ENCODE measurements at places on chromosomes 13 and 19.

- DNase-seq = no peak
These were observed 148.6 kb upstream of the ATXN8OS start for GRCh38 chr13:69959046-69959445.

DNA sequence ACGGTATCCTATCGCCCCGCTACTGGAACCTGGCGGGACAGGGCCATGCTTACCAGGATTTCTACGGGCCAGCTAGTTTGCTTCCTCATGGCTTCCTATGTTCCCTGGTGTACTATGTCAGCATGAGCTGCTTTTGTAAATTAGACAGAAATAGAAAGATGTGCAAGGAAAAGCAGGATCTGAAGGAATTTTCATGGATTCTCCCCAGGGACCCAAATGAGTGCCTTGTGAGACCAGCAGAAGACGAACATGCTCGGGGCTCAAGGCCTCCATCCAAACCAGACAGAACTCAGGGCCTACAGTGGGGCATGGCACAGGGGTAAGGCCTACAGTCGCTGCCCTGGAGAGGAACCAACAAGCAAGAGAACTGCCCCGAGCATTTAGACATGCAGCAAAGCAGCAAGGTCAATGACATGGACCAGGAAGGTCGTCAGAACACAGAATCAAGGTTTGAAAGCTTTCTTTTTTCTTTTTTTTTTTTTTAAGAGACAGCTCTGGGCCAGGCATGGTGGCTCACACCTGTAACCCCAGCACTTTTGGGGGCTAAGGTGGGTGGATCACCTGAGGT, 17.3 kb downstream of the EPS15L1 start:
- no peak for DNase-seq

- DNase-seq = no peak
These were observed 12.8 kb upstream of the CERS4 start for GRCh38 chr19:8196271-8196927.

DNA sequence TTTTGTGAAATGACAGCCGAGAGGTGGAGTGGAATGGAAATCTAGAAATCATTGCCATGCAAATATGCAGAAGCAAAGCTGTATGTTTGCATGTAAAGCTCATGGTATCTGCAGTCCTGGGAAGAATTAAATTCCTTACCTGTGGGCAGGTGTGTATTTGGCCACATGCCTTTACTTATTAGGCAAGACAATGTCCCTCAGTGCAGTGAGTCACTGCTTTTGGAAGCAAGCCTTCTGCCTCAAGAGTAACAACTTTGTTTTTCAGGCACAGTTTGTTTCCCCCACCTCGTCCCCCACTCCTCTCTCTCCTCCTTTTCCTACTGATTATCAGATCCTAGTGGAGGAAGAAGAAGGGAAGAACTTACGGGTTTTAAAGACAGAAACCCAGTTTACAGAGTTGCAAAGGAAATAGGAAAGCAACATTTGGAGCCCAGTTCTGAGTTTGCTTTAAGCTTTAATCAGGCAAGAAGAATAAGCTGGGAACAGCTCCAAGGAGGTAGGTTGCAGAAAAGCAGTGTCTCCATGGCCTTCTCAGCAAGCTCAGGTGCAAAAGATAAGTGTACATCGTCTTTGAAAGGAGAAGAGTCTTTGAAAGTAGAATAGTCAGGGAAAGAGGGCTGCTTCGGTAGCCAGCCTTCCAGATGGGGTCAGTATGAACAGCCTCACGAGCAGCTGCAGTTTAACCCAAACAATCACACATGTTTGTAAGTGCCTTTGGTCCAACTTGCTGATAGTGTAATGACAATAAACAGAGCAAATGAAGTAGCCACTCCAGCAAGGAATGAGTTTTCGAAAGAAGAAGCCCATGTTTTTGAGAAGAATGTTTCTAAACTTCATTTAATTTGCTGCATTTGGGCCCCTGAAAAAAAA, 190.1 kb downstream of the KLF5 start:
- no peak for DNase-seq

- no peak for DNase-seq
These were observed 17.2 kb downstream of the LDLR start for GRCh38 chr19:11106477-11106876.

GRCh38 chr19:48249502-48250014, 6.2 kb downstream of the CARD8 start:
- DNase-seq = no peak

GRCh38 chr19:44527554-44527953, 1.9 kb downstream of the CEACAM20 start:
- no peak for DNase-seq

DNA sequence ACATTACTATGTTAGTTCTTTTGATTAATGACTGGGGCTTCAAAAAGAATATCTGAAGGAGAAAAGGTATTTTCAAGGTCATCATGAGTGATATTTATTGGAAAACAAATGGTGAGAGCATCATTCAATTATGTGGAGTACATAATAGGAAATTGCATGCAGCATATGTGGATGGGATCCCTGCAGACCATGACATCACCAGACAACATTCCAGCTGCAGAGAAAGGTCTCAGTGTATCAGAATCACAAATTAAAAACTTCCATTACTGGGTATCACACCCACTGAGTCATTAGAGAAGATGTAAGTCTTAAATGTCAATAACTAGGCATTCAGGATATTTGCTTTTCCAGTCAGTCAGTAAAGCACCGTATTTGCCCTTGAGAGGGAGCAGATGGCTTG, 574.4 kb upstream of the SLC10A2 start:
- DNase-seq = no peak

- no peak for DNase-seq
These were observed 2.1 kb downstream of the CALM3 start for GRCh38 chr19:46603195-46603637.

- no peak for DNase-seq
These were observed at the start of gene CNOT3 for GRCh38 chr19:54137699-54138488. Gene CNOT3 (plus strand): TSS chr19:54137762. CDS start chr19:54142979, 5,217 bp downstream.

DNA sequence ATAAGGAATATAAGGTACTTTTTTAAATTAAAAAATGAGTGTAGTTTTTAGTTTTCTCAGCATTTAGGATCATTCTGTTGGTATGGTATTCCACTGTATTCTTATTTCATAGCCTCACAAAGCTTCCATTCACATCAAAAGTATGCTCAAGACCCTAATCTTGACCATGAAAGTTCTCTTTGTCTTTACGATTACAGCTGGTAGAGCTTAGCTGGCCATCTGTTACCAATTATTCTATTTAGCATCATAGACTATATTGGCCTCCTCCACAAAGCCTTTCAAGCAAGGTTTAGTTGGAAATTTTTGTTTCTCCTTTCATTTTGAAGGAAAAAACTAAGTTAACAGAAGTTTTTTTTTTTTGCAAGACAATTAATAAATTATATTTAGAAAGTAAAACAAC, 245.1 kb downstream of the KCTD12 start:
- DNase-seq = no peak

DNA sequence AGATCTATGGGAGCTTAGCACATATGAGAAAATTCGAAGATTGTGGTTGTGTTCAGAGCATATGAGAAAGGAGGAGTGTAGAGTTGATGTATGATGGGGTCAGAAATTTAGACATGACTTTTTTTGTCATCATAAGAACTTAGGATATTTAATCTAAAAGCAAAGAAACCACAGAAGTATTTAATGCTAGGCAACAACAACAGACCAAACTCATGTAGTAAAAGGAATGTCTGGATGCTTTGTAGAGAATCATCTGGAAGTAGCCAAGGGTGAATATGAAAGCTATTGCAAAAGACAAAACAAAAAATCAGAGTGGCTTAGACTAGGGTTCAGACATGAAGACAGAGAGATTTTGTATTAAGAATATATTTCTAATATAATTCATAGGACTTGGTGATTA, 190.3 kb downstream of the SLITRK1 start:
- DNase-seq = no peak

DNA sequence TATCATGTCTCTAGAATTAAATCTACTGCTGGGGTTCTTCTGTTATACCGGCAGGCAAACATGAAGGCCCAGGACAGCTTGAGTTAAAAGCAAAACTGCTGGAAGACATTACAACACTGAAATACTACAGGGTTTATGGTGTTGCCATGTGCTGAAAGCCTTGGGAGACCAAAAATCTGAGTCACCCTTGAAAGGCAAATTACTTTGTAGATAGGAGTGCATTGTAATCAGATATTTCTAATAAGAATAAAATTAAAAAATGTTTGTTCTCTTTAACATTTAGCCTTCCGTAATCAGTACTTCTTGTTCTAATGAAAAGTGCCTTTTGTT, 181.3 kb downstream of the PCDH9 start:
- DNase-seq = no peak

DNA sequence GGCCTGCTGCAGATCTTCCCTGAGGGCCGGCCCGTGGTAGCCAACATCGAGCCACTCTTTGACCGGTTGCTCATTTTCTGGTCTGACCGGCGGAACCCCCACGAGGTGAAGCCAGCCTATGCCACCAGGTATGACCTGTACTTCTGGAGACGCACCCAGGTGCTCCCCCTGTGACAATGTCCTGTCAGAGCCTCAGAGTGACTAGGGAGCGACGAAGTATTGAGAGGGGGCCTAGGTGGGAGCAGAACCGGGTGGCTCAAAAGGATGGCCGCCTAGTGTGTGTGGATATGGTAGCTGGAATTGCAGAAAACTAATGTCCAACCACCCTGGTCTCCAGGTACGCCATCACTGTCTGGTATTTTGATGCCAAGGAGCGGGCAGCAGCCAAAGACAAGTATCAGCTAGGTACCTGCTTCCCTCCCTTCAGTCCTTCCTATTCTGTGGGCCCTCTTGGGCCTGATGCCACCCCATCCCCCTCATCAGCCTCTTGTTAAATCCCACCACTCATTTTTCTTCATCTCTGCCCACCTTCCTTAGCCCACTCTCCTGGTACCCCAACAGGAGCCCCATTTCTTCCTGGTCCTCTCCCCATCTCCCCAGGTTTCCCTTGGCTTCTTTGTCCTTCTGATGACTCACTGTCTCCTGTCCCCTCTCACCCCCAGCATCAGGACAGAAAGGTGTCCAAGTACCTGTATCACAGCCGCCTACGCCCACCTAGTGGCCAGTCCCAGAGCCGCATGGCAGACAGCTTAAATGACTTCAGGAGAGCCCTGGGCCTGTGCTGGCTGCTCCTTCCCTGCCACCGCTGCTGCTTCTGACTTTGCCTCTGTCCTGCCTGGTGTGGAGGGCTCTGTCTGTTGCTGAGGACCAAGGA, 8.4 kb downstream of the EGLN2 start:
- no peak for DNase-seq

DNA sequence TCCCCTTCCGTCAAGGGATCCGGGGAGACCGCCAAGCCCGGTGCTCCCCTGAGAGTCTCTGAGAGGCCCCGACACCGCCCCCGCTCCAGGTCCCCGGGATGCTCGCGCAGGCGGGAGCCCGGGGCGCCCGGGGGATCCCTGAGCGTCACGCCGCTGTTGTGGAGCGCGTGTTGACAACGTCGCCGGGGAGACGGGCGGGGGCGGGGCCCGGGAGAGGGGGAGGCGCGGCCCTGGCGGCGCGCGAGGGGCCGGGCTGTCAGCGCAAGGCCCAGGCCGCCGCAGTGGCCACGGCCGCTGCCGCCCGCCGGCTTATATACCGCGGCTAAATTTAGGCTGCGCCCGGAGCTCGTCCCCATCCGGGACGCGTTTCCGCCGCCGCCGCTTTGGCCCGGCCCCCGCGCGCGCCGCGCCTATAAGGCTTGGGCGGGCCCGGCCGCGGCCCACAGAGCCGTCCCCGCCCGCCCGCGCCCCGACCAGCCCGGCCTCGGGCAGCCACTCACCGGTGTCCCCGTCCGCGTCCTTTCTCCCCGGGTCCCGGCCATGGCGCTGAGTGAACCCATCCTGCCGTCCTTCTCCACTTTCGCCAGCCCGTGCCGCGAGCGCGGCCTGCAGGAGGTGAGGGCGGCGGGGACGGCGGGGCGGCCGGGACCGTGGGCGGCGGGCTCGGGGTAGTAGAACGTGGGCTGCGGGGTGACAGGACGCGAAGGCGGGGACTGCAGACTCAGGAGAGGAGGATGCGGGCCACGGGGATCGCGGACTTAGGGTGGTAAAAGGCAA, at the start of gene KLF2:
KLF2 (plus strand) TSS at position 443 of the 777 bp plus-strand sequence; CDS start at position 541, 98 bp downstream.
- DNase-seq = no peak

GRCh38 chr13:110262508-110263291, 44.3 kb downstream of the COL4A1 start:
- no peak for DNase-seq

DNA sequence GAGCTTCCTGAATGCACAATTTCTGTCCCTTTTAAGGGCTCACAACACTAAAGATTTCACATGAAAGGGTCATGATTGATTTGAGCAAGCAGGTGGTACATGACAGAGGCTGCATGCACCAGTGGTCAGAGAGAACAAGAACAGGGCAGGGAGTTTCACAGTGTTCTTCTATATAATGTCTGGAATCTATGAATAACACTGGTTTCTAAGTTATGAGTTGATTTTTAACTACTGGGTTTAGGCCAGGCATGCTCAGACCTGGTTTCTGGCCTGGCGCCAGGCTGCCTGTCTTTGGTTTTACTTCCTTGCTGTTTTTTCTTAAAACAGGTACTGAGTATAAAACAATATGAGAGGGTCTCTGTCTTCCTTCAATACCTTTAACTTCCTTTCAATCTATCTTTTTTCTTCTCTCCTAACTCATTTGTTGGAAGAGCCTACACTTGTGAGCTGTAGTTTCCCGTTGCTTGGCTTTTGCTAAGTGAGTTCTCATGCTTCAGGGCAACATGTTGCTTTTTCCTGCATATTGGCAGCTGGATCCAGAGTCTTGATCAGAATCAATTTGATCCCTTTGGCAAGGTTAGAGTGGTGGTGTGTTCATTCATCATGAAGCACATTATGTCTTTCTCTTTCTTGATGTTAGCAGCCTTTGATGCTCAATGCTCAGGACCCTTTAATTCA, 38.5 kb upstream of the FGF14 start:
- no peak for DNase-seq

- no peak for DNase-seq
These were observed 604.2 kb upstream of the PCDH20 start for GRCh38 chr13:62019858-62020257.

DNA sequence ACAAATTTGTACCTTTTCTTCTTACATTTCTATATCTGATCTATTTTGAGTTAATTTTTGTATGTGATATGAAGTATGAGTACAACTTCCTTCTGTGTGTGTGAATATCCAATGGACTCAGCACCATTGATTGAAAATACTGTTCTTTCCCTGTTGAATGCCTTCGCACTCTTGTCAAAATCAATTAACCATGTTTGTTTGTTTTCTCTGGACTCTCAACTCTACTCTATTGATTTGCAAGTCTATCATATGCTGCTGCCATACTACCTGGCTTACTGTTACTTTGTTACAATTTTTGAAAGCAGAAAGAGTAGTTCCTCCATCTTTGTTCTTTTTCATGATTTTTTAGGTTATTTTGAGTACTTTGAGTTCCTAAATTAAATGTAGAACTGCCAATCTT, 1437.4 kb upstream of the SPRY2 start:
- no peak for DNase-seq

Data from cerebellar nuclear complex (tissue), 1 donor.